ENCODE measurements at places on chromosomes 3 and 15. TPM values are rescaled to one million over a fixed set of nuclear protein-coding genes. Genes with fewer than 3 reads are reported as not detected.
A peak's percentile ranks its signal among the peaks of the same experiment; 100 is the strongest.

Gene ULK3
- 38.8 TPM for total RNA-seq

- no peaks in the 10 kb centered on the region for H3K36me3 ChIP-seq
- H3K27ac ChIP-seq, result no peak overlapping the region
- no peak overlapping the region for H3K4me3 ChIP-seq
- H3K27me3 ChIP-seq, result no peaks in the 10 kb centered on the region
- DNase-seq, result no peak
Measured at GRCh38 chr3:108983051-108983450, 29.4 kb upstream of the GUCA1C start.

- H3K27ac ChIP-seq, result no peak overlapping the region
- peak overlapping the region; percentile 56 for H3K4me3 ChIP-seq
- no peak for DNase-seq
- H3K4me1 ChIP-seq, result peaks cover 26% of the 10 kb centered on the region
- H3K36me3 ChIP-seq, result no peaks in the 10 kb centered on the region
Measured at GRCh38 chr3:27713078-27713423, 9.1 kb downstream of the EOMES start.

- peaks cover 8% of the 10 kb centered on the region for H3K4me1 ChIP-seq
- no peak for DNase-seq
- no peak overlapping the region for H3K27ac ChIP-seq
- H3K4me3 ChIP-seq, result no peak overlapping the region
- H3K27me3 ChIP-seq, result no peaks in the 10 kb centered on the region
Measured at GRCh38 chr15:29890336-29891095, 68.2 kb upstream of the TJP1 start.

GRCh38 chr15:95492388-95493070, 838.0 kb upstream of the NR2F2 start:
- no peaks in the 10 kb centered on the region for H3K36me3 ChIP-seq
- no peak overlapping the region for H3K27ac ChIP-seq
- no peak for DNase-seq
- no peaks in the 10 kb centered on the region for H3K4me1 ChIP-seq
- H3K4me3 ChIP-seq, result no peak overlapping the region

Gene LRTM1
- total RNA-seq, result not detected

- DNase-seq, result no peak
- H3K4me3 ChIP-seq, result no peak overlapping the region
- H3K27ac ChIP-seq, result no peak overlapping the region
- H3K36me3 ChIP-seq, result no peaks in the 10 kb centered on the region
- no peaks in the 10 kb centered on the region for H3K4me1 ChIP-seq
Measured at GRCh38 chr3:192171213-192171612, 556.1 kb downstream of the FGF12 start.

- no peak for DNase-seq
- no peak overlapping the region for H3K4me3 ChIP-seq
- H3K27me3 ChIP-seq, result no peaks in the 10 kb centered on the region
Measured at GRCh38 chr15:77039848-77040247, 31.1 kb downstream of the TSPAN3 start.

Gene PRSS50
- total RNA-seq, result 0.32 TPM

Gene SPRED1
- 31.1 TPM for total RNA-seq

DNA sequence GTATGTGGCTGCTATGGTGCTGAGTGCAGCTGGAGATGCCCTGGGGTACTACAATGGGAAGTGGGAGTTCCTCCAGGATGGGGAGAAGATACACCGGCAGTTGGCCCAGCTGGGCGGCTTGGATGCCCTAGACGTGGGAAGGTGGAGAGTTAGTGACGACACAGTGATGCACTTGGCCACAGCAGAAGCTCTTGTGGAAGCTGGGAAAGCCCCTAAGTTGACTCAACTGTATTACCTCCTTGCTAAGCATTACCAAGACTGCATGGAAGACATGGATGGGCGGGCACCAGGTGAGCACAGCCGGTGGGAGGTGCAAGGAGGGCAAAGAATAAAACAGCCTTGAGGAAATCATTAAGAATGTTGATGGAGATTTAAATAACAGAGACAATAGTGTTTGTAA, 2.9 kb downstream of the ADPRH start:
- no peak overlapping the region for H3K4me3 ChIP-seq
- H3K27ac ChIP-seq, result no peak overlapping the region
- no peak for DNase-seq
- H3K4me1 ChIP-seq, result peaks cover 9% of the 10 kb centered on the region
- H3K36me3 ChIP-seq, result no peaks in the 10 kb centered on the region

GRCh38 chr15:78265752-78266224, 1.4 kb downstream of the DNAJA4 start:
- DNase-seq, result no peak
- H3K27ac ChIP-seq, result peak overlapping the region; percentile 82
- H3K4me1 ChIP-seq, result peaks cover 17% of the 10 kb centered on the region

GRCh38 chr15:66598095-66598815, 32.5 kb upstream of the LCTL start:
- H3K27ac ChIP-seq, result no peak overlapping the region
- no peak overlapping the region for H3K4me3 ChIP-seq
- no peak for DNase-seq

DNA sequence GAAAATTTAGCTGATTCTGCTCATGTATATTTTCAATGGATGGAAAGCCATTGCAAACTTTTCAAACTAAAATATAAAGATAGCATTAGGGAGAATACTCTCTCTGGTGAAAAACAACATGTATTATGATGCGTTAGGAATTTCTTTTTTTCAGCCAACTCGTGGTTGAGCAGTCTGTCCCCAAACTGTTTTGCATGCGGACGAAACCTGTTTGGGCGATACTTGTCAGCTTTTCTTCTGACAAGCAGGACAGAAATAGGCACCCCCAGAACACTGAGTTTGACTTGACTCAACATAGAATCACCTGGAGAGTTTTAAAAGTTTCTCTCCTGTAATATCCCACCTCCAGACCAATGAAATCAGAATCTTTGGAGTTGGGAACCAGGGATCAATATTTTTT, 417.5 kb upstream of the TPRG1 start:
- H3K4me3 ChIP-seq, result no peak overlapping the region
- H3K27me3 ChIP-seq, result no peaks in the 10 kb centered on the region
- peaks cover 13% of the 10 kb centered on the region for H3K4me1 ChIP-seq
- DNase-seq, result no peak

DNA sequence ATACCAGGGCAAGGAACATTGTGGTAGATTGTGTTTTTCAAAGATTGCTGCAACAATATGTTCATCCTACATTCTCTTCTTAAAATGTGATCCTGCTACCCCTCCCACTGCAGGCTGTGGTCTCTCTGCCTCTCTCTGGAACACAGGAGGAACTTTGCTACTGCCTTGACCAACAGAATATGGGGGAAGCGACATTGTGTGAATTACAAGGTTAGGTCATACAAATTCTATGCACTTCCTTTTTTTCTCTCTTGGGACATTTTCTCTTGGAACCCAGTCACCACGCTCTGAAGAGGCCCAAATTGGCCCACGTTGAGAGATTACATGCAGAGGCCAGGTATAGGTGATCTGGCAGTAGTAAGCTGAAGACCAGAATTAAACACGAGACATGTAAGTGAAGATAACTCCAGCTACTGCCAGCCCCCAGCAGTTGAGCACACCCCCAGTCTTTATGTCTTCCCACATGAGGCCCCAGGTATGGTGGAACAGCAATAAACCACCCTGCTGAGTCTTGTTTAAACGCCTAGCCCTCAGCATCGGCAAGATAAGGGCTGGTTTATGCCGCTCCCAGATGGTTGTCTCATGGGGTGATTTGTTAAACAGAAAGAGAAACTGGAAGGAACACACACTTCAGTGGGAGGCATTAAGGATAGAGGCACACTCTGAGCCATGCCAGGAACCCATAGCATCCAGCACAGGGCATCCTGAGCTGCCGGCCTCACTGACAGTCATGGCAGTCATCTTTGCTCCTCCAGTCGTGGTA, 59.9 kb downstream of the FAM43A start:
- H3K27ac ChIP-seq, result no peak overlapping the region
- H3K4me3 ChIP-seq, result no peak overlapping the region
- no peaks in the 10 kb centered on the region for H3K4me1 ChIP-seq
- H3K36me3 ChIP-seq, result no peaks in the 10 kb centered on the region
- peaks cover 7% of the 10 kb centered on the region for H3K27me3 ChIP-seq
- DNase-seq, result no peak

Gene SHC4
- total RNA-seq, result 2.1 TPM

DNA sequence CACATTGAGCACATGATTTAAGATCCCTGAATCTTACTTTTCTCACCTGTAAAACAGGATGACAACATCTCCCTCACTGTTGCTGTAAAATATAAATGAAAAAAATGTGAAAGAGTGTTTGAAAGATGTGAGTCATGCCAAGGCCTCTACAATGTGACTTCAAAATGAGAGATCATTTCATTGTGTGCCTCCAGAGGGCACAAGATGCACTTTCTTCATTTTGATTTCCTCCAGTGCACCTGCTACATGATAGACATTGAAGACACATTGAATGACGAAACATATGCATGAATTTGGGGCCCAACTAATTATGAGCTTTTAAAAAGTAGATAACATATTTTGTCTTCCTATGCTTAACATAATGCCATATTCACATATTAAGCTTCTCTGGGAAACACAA, 170.3 kb downstream of the MOBP start:
- DNase-seq, result no peak
- no peaks in the 10 kb centered on the region for H3K36me3 ChIP-seq
- no peaks in the 10 kb centered on the region for H3K27me3 ChIP-seq
- no peak overlapping the region for H3K27ac ChIP-seq
- no peak overlapping the region for H3K4me3 ChIP-seq

GRCh38 chr3:191263365-191263764, 64.3 kb downstream of the OSTN start:
- no peak overlapping the region for H3K27ac ChIP-seq
- no peaks in the 10 kb centered on the region for H3K27me3 ChIP-seq
- H3K4me1 ChIP-seq, result no peaks in the 10 kb centered on the region
- peak overlapping the region; percentile 6 for H3K4me3 ChIP-seq

- no peaks in the 10 kb centered on the region for H3K36me3 ChIP-seq
- no peak overlapping the region for H3K27ac ChIP-seq
- H3K4me1 ChIP-seq, result no peaks in the 10 kb centered on the region
- no peak for DNase-seq
- no peaks in the 10 kb centered on the region for H3K27me3 ChIP-seq
- no peak overlapping the region for H3K4me3 ChIP-seq
Measured at GRCh38 chr3:196124608-196125007, 42.7 kb upstream of the TFRC start.

DNA sequence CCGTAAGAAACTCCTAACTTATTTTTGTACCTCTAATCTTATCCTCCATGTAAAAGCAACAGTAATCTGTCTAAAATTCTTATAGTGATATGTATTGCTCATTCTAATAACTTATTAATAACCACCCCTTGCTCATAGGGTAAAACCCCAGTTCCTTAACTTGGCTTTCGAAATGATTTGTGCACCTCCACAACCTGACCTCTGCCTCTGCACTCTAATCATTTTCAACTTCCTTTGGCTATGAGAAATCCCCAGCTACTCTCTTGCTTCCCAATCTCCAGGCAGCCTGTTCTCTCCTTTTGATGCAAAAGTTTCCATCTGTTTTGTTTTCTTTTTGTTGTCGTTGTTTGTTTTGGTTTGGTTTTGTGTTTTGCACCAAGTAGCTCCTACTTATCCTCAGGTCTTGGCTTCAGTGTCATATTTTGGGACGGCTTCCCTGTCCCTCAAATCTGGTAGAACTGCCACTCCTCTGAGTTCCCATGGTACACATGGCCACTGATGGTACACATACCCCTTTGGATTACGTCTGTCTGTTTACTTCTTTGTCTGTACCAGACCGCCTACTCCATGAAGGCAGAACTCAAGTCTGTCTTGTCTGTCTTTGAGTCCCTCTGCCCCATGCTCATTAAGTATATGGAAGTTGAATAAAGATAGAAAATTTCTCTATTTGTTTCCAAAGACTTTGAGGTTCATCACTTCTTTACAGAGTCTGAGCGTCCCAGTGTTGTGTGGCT, 105.6 kb upstream of the TGFBR2 start:
- no peak overlapping the region for H3K4me3 ChIP-seq
- peaks cover 12% of the 10 kb centered on the region for H3K4me1 ChIP-seq
- DNase-seq, result no peak
- H3K27me3 ChIP-seq, result no peaks in the 10 kb centered on the region

Gene HESX1
- total RNA-seq, result not detected

DNA sequence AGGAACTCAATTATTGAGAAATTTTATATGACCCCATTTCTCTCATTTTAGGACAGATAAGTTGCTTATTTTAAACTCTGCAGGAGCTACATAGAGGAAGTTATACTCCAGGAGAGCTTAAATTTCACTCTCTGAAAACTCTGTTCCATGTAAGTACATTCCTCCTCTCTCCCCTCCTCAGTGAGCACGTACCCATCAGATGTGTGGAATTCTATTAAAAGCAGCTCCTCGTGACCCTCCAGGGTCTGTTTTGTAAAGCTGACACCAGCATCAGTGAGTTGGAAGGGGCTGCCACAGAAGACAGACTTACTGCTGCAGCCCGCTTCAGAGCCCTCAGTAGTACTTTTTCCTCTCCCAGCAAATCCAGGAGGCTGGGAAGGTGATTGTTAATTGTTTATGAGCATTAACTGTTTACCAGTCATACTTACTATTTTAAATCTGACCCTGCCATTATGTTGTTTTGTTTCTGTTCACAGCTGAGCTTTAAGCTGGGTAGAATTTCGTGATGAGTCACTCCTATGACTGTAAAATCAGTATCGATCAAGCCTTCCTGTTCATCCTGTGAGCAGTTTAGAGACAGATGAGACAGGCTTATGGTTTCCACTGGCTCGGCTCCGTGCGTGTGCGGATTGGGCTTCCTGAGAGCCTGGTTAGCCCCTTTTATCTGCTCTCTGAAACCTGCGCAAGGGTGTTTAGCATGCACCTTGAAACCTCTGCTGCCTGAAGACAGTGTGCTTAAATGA, 20.4 kb downstream of the IGF1R start:
- no peak overlapping the region for H3K27ac ChIP-seq
- peaks cover 76% of the 10 kb centered on the region for H3K4me1 ChIP-seq

- peaks cover 12% of the 10 kb centered on the region for H3K4me1 ChIP-seq
- H3K27me3 ChIP-seq, result no peaks in the 10 kb centered on the region
- DNase-seq, result no peak
- H3K27ac ChIP-seq, result no peak overlapping the region
Measured at GRCh38 chr3:108060331-108060730, 30.5 kb downstream of the CD47 start.

Gene TNFSF10
- total RNA-seq, result 23.3 TPM

Gene CRYBG3
- 22.5 TPM for total RNA-seq

Gene EIF4E3
- total RNA-seq, result 51.9 TPM

Gene CCDC174
- 13.8 TPM for total RNA-seq

DNA sequence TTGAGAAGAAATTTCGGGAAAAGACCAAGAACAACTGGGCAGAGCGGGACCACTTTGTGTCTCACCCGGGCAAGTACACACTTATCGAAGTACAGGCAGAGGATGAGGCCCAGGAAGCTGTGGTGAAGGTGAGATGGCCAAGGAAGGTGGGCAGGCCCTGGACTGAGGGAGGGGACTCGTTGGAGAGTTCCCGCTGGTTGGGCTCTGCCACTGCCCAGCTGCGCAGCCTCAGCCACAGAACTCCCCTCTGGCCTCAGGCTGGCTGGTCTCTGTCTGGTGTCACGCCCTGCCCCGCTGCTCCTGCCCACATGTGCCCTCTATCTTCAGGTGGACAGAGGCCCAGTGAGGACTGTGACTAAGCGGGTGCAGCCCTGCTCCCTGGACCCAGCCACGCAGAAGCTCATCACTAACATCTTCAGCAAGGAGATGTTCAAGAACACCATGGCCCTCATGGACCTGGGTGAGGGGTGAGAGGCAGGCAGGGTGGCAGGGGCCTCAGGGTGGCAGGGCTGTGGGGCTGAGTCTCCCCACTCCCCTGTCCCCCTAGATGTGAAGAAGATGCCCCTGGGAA, 2.4 kb downstream of the PARP3 start:
- no peak overlapping the region for H3K27ac ChIP-seq
- no peak for DNase-seq
- H3K4me1 ChIP-seq, result peaks cover 33% of the 10 kb centered on the region
- H3K27me3 ChIP-seq, result no peaks in the 10 kb centered on the region

Gene CA12
- 8.7 TPM for total RNA-seq

Data from esophagus muscularis mucosa (tissue), 4 donors.